ENCODE measurements at places on chromosomes 7 and 10. TPM values are rescaled to one million over a fixed set of nuclear protein-coding genes. Genes with fewer than 3 reads are reported as not detected.

GRCh38 chr10:69004821-69005220, 16.2 kb downstream of the KIFBP start:
- no peak overlapping the region for H3K27ac ChIP-seq
- no peak overlapping the region for H3K4me3 ChIP-seq
- no peak for DNase-seq
- H3K36me3 ChIP-seq = peaks cover 68% of the 10 kb centered on the region
- H3K4me1 ChIP-seq = peaks cover 16% of the 10 kb centered on the region

CALML5 gene
- not detected for total RNA-seq

GRCh38 chr7:73478549-73478948, 43.5 kb downstream of the BAZ1B start:
- DNase-seq = no peak
- no peak overlapping the region for H3K4me3 ChIP-seq
- no peaks in the 10 kb centered on the region for H3K4me1 ChIP-seq
- H3K27me3 ChIP-seq = no peaks in the 10 kb centered on the region
- H3K36me3 ChIP-seq = peaks cover 91% of the 10 kb centered on the region
- no peak overlapping the region for H3K27ac ChIP-seq

GRCh38 chr7:43616977-43617376, 34.1 kb downstream of the STK17A start:
- peaks cover 47% of the 10 kb centered on the region for H3K36me3 ChIP-seq
- no peak for DNase-seq
- H3K27me3 ChIP-seq = no peaks in the 10 kb centered on the region
- H3K4me1 ChIP-seq = peaks cover 26% of the 10 kb centered on the region

GRCh38 chr10:95264227-95265051, 26.4 kb downstream of the PDLIM1 start:
- H3K4me3 ChIP-seq = no peak overlapping the region
- no peaks in the 10 kb centered on the region for H3K27me3 ChIP-seq
- H3K4me1 ChIP-seq = peaks cover 21% of the 10 kb centered on the region
- no peak for DNase-seq
- peaks cover 64% of the 10 kb centered on the region for H3K36me3 ChIP-seq

GRCh38 chr10:96299383-96299782, 4.9 kb upstream of the DNTT start:
- H3K36me3 ChIP-seq = no peaks in the 10 kb centered on the region
- H3K4me1 ChIP-seq = peaks cover 5% of the 10 kb centered on the region
- H3K27me3 ChIP-seq = no peaks in the 10 kb centered on the region
- H3K4me3 ChIP-seq = no peak overlapping the region

ETV1 gene
- 1.4 TPM for total RNA-seq

DNA sequence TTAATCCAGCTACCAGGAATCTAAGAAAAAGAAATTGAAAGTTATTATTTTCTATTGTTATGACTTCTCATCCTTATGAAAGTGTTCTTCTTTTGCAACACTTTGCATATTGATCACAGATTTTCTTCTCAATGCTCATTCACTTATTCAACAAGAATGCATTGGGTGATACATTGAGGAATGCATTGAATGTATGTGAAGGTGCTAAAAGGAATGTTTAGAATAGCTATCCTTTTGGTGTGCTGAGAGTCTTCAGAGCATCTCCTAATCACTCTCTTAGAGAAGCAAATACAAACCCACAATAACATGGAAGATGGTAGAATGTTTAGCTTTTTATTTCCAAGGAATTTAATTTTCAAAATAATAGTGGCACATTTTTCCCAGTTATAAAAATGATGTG, 122.1 kb upstream of the KMT2E start:
- no peaks in the 10 kb centered on the region for H3K27me3 ChIP-seq
- H3K36me3 ChIP-seq = no peaks in the 10 kb centered on the region
- no peak for DNase-seq
- H3K27ac ChIP-seq = no peak overlapping the region
- H3K4me3 ChIP-seq = no peak overlapping the region

- H3K27ac ChIP-seq = no peak overlapping the region
- no peaks in the 10 kb centered on the region for H3K27me3 ChIP-seq
- DNase-seq = no peak
- H3K36me3 ChIP-seq = no peaks in the 10 kb centered on the region
- H3K4me3 ChIP-seq = no peak overlapping the region
- peaks cover 19% of the 10 kb centered on the region for H3K4me1 ChIP-seq
These were observed 70.8 kb upstream of the ASAH2 start for GRCh38 chr10:50322077-50322476.

GRCh38 chr10:43327171-43327570, 44.3 kb upstream of the FXYD4 start:
- H3K4me1 ChIP-seq = peaks cover 13% of the 10 kb centered on the region
- H3K36me3 ChIP-seq = no peaks in the 10 kb centered on the region
- no peaks in the 10 kb centered on the region for H3K27me3 ChIP-seq
- DNase-seq = no peak

DNA sequence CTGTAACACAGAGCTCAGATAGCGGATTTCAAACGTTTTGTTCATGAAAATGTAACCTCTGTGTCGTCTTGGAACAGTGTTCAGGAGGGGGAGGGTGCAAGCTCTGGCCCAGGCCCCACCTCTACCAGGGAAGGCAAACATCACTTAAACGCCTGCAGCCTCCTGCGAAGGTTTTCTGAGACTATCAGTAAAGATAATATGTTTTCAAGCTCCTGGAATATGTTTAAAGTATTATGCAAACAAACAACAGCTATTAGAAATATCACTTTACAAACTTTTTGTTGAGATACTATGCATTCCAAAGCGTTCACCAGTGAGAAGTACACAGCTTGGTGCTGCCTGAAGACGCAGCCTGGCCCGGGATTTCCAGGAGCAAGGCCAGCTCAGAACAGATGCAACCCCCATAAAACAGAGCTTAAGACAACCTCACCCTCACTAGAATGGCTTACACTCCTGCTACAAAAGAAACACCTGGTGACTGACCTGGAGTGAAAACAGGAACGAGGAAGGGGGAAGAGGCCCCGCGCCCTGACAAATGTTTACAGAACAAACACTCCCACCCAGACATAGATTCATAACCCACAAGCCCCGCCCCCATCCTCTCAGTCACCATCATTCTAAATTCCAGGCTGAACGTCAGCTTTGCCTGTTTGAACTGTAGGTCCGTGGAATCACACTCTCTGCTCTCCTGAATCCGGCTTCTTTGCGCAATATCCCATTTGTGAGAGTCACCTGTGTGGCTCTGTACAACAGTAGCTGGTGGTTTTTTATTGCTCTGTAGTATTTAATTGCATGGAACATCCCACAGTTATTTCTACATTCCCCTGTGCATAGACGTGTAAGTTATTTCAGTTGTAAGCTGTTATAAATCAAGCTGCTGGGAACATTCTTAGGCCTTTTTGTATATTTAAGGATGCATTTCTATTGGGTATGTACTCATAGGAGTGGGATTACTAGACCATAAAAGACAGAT, 155.0 kb downstream of the PTPRN2 start:
- no peaks in the 10 kb centered on the region for H3K36me3 ChIP-seq
- H3K4me1 ChIP-seq = peaks cover 21% of the 10 kb centered on the region
- no peaks in the 10 kb centered on the region for H3K27me3 ChIP-seq
- H3K4me3 ChIP-seq = no peak overlapping the region

PTEN gene
- 118 TPM for total RNA-seq

DNA sequence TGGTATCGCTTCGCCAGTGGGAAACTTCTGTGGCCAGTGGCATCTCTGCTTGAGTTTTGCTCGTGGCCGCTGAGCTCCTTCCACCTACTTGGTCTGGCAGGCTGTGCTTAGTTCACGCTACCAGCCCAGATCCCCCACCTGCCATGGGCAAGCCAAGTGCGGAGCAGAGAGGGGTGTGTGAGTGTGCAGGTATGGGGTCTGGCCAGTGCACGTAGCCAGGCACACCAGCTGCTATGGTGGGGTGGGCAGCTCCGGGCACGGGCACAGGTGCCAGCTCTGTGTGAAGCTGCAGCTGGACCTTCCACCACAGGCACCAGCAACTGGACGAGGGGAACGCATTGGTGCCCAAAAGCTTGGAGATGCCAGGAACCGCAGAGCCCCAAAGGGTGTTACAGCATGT, 56.5 kb downstream of the ZNF777 start:
- H3K27ac ChIP-seq = no peak overlapping the region
- no peak overlapping the region for H3K4me3 ChIP-seq
- no peak for DNase-seq
- no peaks in the 10 kb centered on the region for H3K4me1 ChIP-seq

- no peak overlapping the region for H3K4me3 ChIP-seq
- no peaks in the 10 kb centered on the region for H3K36me3 ChIP-seq
- no peaks in the 10 kb centered on the region for H3K27me3 ChIP-seq
These were observed 317.3 kb downstream of the PRPF18 start for GRCh38 chr10:13904064-13904463.

GIMAP8 gene
- total RNA-seq = 5.1 TPM

DNA sequence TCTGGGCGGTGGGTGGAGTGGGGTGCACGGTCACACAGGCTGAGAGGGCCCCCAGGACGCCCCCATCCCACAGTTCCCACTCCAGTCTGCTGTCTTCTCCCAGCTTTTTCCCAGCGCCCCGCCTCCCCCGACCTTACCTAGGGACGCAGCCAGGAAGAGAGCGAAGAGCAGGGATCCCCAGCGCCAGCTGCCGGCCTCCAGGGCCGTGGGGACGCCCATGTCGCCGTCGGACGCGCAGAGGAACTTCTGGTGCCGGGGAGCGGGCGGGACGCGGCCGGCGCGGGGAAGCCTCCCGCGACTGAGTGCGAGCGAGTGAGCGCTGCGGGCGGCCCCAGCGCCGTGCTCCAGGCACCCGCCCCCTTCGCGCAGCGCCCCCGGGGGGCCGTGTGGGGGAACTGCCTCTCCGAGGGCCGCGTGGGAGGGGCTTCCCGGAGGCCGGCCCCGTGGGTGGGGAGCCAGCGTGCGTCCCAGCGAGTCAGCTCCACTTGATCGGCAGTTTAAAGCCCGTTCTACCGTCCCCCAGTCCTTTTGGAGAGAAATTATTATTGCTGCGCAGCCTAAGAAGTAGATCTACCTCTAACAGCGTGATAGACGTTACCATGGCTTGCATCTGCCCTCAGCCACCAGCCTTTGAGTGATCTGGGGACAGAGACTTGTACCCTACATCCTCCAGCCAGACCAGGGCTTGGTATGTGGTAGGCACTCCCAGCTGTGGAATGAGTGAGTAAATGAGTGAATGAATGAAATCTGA, at the start of gene VSIR:
Gene VSIR (minus strand): TSS at position 300 of the 751 bp plus-strand sequence. CDS start 81 bp downstream, at position 219.
- DNase-seq = peak; percentile 91
- H3K27me3 ChIP-seq = no peaks in the 10 kb centered on the region
- H3K27ac ChIP-seq = peak within 1 kb of the TSS; percentile 88
- no peaks in the 10 kb centered on the region for H3K36me3 ChIP-seq
- H3K4me3 ChIP-seq = peak within 1 kb of the TSS; percentile 58

GRCh38 chr10:62980687-62981086, 152.4 kb upstream of the NRBF2 start:
- no peaks in the 10 kb centered on the region for H3K4me1 ChIP-seq
- DNase-seq = no peak
- H3K4me3 ChIP-seq = no peak overlapping the region
- no peak overlapping the region for H3K27ac ChIP-seq

SPDYE5 gene
- not detected for total RNA-seq

DNA sequence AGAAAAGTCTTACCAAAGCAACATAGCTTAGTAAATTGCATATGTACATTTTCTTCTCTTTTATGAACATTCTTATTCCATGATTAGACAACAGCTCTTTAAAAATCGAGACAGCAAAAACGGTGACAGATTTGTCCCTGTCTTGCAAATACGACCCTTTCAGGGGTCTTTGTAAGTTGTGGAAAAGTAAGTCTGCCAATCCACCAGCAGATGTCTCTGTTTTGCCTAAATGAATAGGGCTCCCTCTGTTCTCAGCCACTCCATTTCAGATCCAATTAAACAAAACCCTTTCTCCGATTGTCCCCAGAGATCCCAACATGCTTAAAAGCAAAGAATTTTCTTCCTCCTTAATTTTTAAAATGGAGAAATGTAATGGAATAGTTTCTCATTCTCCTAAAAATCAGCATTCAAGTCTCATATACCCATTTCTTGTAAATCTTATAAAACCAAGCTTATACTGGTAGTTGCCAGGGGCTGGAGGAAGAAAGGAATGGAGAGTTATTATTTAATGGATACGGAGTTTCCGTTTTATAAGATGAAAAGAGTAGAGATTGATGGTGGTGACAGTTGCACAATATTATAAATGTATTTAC, 61.0 kb upstream of the NFE2L3 start:
- no peaks in the 10 kb centered on the region for H3K36me3 ChIP-seq
- no peak for DNase-seq
- no peak overlapping the region for H3K4me3 ChIP-seq
- H3K27ac ChIP-seq = no peak overlapping the region
- H3K4me1 ChIP-seq = no peaks in the 10 kb centered on the region

DNA sequence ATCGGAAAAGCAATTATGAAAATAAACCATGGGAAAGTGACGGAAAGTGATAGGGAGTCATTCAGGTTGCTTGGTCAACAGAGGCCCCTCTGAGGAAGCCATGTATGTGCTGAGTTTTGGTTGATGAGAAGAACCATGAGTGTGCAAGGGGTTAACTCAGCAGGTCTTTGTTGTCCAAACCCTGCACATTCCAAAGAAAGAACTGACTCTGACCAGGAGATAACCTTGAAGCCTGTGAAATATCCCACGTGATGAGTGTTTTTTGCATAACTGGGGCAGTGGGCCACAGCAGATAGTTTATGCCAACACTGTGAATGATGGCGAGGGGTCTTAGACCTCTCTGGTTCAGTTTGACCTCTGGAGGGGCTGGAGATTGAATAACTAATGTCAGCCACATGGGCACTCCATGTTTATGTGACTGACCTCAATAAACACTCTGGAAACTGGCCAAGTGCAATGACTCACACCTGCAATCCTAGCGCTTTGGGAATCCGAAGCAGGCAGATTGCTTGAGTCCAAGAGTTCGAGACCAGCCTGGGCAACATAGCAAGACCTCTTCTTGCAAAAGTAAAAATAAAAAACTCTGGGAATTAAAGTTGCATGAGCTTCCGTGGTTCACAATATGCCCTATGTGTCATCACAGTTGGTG, 154.0 kb upstream of the FOXK1 start:
- no peak overlapping the region for H3K4me3 ChIP-seq
- no peaks in the 10 kb centered on the region for H3K27me3 ChIP-seq
- DNase-seq = no peak
- no peak overlapping the region for H3K27ac ChIP-seq
- no peaks in the 10 kb centered on the region for H3K36me3 ChIP-seq

DNA sequence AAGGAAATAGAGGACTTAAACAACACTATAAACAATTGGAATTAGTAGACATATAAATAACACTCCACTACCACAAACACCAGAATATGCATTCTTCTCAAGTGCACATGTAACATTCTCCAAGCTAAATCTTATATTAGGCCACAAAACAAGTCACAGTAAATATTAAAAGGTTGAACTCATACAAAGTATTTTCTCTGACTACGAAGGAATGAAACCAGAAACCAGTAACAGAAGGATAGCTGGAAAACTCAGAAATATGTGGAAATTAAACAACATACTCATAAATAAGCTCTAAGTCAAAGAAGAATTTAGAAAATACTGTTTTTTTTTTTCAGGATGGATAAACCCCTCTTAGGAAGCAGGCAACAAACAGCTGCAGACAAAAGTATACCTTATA, 77.4 kb upstream of the IGFBP3 start:
- H3K4me3 ChIP-seq = no peak overlapping the region
- no peak overlapping the region for H3K27ac ChIP-seq
- H3K4me1 ChIP-seq = no peaks in the 10 kb centered on the region
- DNase-seq = no peak
- no peaks in the 10 kb centered on the region for H3K36me3 ChIP-seq

CDH23 gene
- total RNA-seq = 1.7 TPM
